ENCODE measurements at places on chromosomes 3 and 15. TPM values are rescaled to one million over a fixed set of nuclear protein-coding genes. Genes with fewer than 3 reads are reported as not detected.

The TTC23 gene
- 6.2 TPM for total RNA-seq

The P2RY12 gene
- 0.78 TPM for total RNA-seq

The DOCK3 gene
- total RNA-seq, result 0.52 TPM

The CCR9 gene
- not detected for total RNA-seq

The ZSCAN2 gene
- total RNA-seq, result 13.5 TPM

The IMPG2 gene
- 0.26 TPM for total RNA-seq

The ISLR2 gene
- total RNA-seq, result not detected

The SCAANT1 gene
- total RNA-seq, result not detected

The PARL gene
- total RNA-seq, result 25.4 TPM

The FOXL2NB gene
- total RNA-seq, result 0.26 TPM

The SOX14 gene
- total RNA-seq, result not detected

The TOP2B gene
- 83.1 TPM for total RNA-seq

GRCh38 chr3:177141471-177141870, 55.8 kb downstream of the TBL1XR1 start:
- no peak for DNase-seq

DNA sequence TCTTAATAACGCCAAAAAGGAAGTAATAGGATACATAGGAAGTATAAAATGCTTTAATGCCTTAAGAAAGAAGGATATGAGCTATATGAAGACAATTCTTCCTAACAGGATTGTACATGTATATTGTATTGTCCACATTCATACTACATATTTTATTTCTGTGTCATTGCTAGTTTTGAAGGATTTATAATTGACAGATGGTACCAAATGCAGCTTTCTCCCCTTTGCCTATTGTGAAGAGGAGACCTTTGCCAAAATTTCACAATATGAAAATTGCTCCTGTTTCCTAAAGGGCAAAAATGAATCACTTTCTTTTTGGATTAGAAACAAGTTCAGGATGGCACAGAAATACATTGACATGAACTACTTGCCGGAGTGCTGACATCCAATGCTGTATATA, 34.8 kb upstream of the EOMES start:
- DNase-seq, result no peak

DNA sequence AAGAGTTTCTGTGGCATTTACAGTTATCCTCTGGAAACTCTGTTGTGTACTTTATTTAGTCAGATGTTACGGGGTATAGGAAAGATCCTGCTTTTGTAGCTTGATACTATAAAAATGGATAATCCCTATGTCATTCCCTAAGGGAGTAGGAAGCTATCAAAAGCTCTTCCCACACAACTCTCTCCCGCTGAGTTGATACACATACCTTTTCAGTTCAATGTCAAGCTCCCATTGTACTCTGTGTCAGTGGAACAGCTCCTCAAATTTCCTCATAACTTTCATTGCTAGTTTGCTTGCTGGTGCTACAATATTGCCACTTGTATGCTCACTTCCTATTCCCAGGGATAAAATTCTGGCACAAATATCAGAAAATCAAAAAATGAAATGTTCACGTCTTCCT, 893.3 kb upstream of the GBE1 start:
- DNase-seq, result no peak

DNA sequence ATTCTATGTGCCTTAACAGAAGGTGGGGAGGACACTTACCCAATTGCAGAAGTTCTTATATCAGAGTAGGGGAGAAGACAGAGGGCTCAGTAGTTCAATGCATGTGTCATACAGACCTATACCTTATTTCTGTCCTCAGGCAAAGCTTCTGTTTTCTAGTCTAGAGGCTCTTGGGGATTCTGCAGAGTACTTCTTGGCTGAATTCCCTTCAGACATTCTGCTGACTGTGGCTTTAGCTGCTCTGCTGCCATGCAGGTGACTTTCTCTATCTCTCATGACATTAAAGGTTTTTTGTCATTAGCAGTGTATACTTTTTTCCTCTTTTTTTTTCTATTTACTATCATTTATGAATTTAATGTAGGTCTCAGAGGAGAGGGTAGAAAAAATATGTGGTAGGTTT, 172.8 kb upstream of the PLSCR5 start:
- no peak for DNase-seq

- DNase-seq, result peak; percentile 42
These were observed 38.5 kb downstream of the PYDC2 start for GRCh38 chr3:191499307-191500080.

DNA sequence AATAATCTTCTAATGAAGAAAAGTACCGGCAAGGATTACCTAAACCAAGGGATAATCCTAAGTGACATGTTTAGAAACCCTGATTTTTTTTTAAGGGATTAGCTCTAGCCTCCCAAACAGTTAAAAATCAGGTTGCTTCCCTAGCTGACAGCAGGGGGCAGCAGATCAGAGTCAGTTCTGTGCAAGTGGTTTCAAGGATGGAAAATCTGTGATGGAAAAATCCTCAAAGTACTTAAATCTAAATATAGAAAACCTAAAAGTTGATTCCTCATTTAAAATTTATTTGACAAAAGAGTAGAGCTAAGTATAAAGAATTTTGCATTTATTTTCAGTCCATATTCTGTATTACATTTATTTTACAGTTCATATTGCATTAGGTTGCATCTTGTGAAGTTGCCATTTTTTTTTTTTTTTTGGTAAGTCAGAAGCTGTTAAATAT, 107.6 kb downstream of the PEX5L start:
- DNase-seq, result peak; percentile 68

GRCh38 chr3:194573680-194574437, 59.4 kb downstream of the TMEM44 start:
- peak; percentile 50 for DNase-seq

- no peak for DNase-seq
These were observed 109.3 kb downstream of the ZIC1 start for GRCh38 chr3:147518465-147518864.

DNA sequence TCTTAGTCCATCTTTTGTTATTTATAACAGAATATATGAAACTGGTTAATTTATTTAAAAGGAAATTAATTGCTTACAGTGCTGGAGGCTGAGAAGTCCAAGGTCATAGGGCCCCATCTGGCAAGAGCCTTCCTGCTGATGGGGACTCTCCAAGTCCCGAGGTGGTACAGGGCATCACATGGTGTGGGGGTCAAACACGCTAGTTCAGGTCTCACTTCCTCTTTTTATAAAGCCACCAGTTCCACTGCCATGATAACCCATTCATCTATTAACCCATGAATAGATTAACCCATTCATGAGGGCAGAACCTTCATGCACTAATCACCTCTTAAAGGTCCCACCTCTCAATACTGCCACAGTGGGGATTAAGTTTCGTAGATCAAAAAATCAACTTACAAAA, 659.3 kb downstream of the NAALADL2 start:
- no peak for DNase-seq

DNA sequence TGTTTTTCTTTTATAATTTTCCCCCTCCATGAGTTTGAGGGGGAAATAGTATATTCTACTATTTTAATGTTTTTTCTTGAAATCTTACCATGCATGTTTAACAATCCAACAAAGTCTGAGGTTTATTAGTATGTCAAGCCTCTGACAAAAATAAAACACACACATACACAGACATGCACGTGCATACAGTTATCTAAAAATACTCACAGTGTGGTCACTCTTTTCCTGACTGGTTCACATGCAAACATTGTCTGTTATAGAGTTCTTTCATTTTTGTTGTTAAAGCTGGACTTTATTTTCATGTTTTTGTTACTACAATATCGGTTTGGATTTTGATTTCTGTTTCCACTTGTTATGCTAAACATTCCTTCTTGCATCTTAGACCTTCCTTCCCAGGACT, 236.6 kb downstream of the MFSD1 start:
- DNase-seq, result no peak
